ENCODE measurements at places on chromosomes 5 and 9.

- no peak for DNase-seq
Measured at GRCh38 chr9:134868751-134869553, 11.7 kb upstream of the FCN2 start.

DNA sequence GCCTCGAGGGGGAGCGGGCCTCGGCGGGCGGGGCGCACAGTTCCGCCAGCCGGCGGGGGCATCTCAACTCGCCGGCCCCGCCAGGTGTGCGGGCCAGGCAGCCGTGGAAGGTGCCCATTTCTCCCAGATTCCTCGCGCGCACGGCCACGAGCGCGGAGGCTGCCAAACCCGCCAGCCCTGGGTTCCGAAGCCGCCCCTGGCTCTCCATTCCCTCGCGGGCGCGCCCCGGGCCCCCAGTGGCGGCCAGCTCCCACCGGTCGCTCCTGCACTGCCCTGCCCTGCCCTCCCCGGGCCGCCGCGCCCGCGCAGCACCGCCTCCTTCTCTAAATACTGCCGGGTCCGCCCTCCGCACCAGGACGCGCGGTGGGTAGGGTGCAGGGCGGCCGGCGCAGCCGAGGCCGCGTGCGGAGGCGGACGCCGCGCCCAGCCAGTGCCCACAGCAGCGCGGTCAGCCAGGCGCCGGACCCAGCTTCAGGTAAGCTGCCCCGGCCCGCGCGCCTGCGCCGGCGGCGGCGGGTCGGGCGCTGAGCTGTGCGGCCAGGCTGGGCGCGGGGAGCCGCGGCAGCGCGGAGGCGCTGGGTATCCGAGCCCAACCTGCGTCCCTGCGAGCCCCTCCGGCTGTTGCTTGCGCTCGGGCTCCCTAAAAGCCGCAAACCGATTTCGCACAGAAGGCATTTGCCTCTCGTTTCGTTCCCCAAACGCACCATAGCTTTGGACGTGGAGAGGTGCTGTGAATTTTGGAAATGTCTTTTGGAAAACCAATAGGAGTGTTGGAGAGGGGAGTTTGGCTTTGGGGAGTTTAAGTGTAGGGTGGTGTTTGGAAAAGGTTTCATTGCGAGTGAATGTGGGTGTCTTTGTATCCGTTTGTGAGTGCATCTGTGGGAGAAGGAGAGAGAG lies at the start of gene TMEM171:
Gene TMEM171 (plus strand): TSS at position 354 of the 897 bp plus-strand sequence. CDS start 2,799 bp downstream, outside the sequence.
- DNase-seq: peak; percentile 31

DNA sequence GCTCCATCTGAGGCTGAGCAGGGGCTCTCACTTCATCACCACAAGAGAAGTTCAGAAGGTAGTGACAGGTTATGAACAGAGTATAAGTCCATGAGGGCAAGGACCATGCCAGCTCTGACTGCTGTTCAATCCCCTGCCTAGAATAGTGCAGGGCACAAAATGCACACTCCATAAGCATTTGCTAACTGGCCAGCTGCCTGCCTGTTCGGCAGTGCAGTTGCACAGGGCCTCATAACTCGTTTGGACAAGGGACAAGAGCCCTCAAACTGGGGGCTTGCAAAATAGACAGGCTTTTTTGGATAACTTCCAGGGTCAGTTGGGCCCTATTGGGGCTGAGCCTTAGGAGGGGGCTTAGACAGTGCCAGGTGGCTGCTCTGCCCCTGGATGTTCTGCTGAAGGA lies 21.1 kb downstream of the SPARC start:
- no peak for DNase-seq

GRCh38 chr5:122772446-122772845 lies 2.4 kb upstream of the SNX2 start:
- peak; percentile 82 for DNase-seq

DNA sequence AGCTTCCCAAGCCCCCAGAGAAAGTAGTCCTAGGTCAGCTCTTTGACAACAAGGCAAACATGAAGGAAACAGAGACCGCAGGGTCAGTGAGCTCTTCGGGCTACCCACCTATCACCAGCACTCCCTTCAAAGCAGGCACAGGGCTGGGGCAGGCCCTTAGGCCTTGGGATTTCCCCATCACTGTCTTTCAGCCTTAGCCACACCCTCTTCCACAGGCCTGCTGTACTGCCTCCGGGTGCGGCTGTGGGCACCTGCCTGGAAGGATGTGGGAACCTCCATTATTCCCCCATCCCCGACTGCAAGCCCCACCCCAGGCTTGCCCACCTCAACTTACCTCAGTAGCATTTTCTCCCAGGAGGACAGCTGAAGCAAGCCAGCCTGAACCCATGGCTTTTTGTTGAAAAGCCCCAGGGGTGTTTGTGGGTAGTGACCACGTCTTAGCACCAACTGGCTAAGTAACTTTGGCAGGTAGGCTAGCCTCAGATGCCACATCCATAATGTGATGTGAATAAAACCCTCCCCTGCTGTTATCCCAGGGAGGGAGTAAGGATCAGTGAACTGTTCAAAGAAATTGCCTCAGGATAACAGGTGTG lies 100.2 kb downstream of the PIK3R1 start:
- DNase-seq: no peak

GRCh38 chr5:42668254-42668653 lies 88.4 kb upstream of the CCDC152 start:
- no peak for DNase-seq

DNA sequence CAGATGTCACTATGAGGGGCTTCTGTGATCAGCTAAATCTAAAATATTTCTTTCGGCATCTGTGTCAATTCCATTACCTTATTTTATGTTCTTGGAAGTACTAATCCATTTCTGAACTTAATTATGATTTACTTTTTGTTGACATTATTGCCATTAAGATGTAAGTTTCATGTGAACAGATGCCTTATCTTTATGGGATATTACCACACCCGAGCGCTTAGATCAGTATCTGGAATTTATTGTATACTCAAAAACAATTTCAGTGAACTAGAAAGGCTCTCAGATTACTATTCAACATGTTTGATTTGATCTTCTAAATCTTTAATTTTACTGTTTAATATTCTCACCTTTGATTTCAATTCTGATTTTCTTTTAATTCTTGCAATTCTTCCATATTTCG lies 567.7 kb upstream of the TLE4 start:
- no peak for DNase-seq

DNA sequence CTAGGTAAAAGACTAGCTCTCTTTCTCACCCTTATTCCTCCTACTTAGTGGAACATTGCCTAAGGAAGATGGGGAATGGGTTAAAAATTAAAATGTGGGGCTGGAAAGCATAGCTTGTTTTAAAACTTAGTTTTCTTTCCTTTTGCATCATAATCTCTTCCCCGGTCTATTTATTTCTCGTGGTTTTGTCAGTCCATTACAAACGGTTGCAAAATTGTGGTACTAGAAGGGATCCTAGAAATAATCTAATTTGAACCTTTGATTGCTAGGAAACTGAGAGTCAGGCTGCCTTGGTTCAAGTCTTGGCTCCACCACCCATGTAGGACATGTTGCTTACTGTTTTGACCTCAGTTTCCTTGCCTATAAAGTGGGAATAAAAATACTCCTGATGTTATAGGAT lies 1.3 kb downstream of the IL31RA start:
- no peak for DNase-seq

DNA sequence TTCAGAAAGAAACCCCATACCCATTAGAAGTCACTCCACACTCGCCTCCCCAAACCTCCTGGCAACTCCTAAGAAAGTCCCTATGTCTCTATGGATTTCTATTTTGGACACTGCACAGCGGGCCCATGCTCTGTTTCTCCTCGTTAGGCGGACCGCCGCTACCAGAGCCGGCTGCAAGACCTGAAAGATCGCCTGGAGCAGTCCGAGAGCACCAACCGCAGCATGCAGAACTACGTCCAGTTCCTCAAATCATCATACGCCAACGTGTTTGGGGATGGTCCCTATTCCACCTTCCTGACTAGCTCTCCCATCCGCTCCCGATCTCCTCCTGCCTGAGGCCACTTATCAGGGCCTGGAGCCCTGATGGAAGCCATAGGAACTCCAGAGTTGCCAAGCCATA lies 4.6 kb upstream of the GLE1 start:
- DNase-seq: no peak

DNA sequence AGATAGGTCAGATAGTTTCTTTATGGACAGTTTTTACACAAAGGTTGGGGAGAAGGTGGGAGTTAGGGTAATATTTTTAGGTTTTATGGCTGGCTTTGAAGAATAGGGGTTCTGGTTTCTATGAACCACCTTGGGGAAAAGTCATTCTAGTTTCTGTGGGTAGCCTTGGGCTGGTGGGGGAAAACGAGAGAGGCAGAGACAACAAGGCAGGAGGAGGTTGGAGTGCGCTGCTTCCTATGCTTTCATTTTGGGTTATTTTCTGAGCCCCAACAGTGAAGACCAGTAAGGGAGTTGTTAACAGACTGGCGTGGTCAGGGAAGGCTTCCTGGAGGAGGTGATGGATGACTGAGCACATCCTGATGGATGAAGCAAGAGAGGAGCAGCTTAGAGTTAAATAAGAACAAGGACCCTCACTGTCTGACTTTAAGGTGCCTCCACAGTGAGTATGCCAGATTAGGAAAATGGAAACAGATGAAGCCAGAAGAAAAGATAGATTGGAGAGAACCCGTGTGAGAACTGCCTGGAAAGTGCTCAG lies 81.9 kb downstream of the PDZD2 start:
- no peak for DNase-seq

DNA sequence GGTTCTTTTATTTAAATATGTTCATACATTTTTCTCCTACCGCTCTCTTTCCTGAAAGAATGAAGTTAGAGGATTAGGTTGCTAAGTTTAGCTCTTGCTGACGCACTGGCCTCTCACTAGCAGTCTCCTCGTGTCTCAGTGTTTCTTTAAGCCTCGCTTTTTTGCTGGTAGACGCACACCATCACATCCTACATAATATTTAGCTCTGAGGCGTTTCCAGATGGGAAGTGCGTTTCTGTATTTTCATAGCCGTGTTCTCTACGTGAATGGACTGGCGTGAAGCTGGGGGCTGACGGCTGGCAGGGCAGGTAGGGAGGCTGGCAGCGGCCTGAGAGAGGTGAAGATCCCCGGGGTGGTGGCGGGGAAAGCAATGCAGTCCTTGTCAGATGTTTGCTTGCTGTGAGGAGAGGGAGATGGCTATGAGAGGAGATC lies 79.2 kb upstream of the SPRY4 start:
- DNase-seq: no peak

GRCh38 chr9:69222970-69223369 lies 48.9 kb downstream of the TJP2 start:
- no peak for DNase-seq

GRCh38 chr5:140631036-140631417 lies 1.9 kb downstream of the CD14 start:
- no peak for DNase-seq

- DNase-seq: no peak
Measured at GRCh38 chr5:137040024-137040423, 459.1 kb downstream of the SPOCK1 start.

DNA sequence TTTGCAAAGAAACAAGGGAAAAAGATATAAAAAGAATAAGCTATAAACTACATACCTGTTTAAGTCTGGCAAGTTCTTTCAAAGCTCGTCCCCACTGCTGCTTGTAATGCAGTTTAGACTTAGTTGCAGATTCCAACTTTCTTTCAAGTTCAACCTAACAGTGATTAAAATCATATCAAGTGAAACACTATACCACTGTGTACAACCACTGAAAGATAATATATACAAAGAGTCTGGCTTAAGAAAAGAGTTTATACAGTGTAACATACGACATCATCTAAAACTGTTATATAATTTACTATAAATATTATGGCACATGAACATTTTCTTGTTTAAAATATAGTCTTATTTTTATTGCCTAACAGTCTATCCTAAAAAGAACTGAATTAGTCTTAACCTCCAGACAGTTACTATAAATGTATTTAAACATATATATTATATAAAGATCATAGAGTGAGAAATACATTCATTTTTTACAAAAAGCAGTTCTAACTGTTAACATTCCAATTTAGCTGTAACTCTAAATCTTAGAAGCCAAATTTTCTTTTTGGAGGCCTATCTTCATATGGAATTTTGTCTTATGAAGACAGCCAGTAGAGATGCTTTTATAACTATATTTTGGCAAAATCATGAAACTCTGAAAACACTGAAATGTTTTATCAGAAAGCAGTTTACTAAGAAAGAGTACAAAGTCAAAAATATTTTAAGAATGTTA lies 58.6 kb downstream of the CEP120 start:
- no peak for DNase-seq

- DNase-seq: no peak
Measured at GRCh38 chr5:179275381-179275878, 69.8 kb downstream of the ADAMTS2 start.

DNA sequence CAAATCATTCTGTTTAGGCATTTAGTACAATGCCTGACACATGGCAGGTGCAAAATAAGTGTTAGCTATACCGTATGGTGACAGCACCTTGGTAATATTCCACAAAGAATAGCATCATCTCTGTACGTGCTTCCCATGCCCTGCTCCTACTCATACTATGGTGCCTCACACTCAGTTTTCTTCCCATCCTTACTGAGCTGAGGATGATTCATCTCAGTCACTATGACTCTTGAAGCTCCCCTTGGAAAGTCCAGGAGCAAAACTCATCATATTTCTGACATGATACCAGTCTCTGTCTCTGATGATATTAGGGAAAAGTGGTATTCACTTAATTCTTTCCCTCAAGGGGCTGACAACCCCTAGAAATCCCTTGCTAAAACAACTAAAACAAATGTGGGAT lies 423.3 kb downstream of the EFNA5 start:
- DNase-seq: no peak

DNA sequence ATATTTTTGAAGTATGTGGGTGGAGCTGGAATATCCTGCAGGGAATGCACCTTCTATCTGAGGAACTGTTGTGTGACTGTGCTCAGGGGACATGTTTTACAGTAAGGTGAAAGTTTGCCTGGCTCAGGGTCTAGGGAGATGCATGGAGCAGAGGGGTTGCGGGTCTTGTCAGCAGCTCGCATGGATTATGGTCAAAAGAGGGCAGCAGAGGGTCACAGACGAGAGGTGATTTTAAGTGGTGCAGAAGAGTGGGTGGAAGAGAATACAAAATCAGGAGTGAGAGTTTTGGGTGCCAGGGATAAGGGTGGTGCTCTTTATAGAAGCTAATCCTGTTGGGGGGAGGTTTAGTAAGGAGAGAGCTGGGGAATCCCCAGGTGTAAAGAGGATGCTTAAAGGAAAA lies 53.5 kb upstream of the GRIN3A start:
- peak; percentile 0 for DNase-seq

- no peak for DNase-seq
Measured at GRCh38 chr9:69134412-69134811, 39.7 kb upstream of the TJP2 start.

DNA sequence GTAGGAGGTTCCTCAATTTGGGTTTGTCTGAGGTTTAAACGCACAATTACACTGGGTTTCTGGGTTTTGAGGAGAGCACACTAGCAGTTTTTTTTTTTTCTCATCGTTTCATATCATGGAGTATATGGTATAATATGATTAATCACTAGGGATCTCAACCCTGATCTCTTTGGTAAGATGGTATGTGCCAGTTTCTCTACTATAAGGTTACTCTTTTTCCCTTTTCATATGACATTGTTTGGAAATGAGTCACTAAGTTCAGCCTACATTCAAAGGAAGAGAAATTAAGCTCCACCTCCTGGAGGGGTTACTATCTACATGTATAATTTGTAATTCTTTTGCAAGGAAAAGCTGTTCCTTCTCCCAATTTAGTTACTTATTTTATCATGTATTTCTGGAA lies 35.2 kb downstream of the MTRR start:
- peak; percentile 74 for DNase-seq
